ENCODE measurements at places on chromosomes 4 and X.

DNA sequence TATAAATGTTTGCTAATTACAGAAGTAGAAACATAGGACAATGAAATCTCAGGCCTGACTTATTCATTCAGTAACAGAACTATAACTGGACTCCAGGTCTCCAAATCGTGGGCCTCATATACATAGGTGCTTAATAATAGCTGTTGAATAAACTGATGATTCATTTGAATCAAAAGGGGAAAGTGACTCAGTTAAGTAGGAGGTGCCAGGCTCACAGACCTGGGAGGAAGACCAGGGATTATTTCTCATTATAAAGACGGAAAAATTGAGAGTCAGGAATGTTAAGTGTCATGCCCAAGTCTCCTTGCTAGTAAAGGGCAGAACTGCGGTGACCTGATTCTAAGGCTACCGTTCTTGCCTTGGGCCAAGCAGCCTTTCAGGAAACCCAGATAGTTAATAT lies 131.5 kb downstream of the HS3ST1 start:
- no peak for DNase-seq

- no peak for DNase-seq
Observed at GRCh38 chr4:54685810-54686209, 28.1 kb downstream of the KIT start.

DNA sequence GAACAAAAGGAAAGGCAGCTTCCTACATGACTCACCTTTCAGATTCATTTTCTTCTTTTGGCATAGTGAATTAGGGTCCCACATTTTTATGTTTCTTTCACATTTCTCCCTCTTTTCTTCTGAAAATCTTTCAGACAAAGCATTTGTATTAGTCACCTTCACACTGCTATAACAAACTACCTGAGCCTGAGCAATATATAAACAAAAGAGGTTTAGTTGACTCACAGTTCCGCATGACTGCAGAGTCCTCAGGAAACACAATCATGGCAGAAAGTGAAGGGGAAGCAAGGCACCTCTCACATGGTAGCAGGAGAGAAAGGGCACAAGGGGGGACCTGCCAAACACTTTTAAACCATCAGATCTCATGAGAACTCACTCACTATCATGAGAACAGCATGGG lies 36.9 kb downstream of the MAGEA9 start:
- no peak for DNase-seq

DNA sequence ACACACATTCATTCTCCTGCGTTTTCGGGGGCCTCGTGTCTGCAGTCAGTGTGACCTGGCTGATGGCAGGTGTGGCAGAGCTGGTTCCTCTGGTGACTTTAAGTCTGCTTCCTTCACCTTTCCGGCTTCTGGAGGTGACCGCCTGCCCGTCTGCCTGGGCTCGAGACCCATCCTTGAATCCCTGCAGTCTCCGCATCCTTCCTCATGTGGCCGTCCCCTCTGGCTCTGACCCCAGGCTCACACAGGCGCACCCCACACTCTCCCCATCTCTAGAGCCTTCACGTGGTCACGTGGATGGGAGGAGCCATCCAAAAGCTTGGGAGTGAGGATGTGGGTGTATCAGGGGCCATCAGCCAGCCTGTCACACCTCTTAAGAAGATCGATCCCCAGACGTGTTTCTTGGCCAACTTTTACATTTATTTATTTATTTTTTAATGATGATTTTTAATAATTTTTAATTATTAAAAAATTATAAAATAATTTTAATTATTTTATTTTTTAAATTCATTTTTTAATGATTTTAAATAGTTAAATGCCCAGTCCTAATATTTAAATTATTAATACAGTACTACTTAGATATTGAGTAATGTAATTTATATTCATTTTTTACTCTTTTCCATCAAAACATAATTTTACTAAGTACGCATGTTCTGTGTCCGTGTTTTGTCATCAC lies 20.9 kb downstream of the RGS12 start:
- DNase-seq = no peak

GRCh38 chrX:46967547-46967946 lies 55.3 kb downstream of the JADE3 start:
- peak; percentile 35 for DNase-seq

DNA sequence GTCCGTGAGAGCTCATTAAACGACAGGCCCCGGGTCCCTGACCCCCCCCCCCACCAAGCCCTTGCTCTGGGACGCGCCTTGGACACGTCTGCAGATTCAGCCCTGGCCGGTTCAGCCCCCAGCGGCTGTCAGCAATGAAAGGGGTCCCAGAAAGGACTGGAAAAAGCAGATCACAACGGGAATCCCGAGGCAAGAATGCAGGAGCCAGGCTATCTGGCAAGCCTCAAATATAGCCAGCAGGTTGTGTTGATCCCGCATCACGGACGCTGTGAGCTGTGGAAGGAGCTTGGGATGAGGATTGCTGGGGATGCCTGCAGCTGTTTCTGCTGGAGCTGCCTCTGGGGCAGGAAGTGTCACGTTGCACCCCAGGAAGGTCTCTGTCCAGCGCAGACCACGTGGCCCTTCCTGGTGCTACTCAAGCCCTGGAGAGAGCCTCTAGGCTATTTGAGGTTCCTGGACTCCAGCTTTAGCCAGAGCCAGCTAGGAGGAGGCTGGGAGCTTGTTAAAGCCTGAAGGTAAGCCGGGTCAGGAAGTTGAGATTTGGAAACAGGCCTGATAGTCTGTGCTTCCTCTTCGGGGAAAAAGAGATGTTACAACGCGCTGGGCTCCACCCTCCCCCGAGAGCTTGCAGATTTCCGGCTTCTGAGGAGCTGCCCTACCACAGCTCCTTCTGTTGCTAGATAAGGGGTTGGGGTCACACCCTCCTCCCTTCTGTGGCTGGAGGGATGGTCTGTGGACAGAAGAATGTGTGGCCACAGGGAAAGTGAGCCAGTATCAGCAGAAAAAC lies 19.3 kb upstream of the CSF2RA start:
- DNase-seq = peak; percentile 56

DNA sequence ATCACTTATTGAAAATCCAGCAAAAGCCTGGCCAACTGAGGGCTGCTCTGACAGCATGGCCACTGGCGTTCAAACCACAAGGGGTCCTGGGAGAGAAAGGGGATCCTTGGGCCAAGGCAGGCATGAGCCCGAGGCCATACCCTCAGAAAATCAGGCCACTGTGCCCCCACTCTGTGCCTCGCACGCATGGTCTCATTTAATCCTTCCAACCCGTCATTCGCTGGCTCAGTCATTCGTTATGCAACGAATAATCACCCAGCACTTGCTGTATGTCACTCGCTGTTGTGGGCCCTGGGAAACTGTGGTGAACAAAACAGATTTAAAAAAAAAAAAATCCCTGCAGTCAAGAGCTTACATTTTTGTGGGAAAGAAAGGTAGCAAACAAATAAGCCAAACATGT lies 112.7 kb downstream of the BCOR start:
- no peak for DNase-seq

DNA sequence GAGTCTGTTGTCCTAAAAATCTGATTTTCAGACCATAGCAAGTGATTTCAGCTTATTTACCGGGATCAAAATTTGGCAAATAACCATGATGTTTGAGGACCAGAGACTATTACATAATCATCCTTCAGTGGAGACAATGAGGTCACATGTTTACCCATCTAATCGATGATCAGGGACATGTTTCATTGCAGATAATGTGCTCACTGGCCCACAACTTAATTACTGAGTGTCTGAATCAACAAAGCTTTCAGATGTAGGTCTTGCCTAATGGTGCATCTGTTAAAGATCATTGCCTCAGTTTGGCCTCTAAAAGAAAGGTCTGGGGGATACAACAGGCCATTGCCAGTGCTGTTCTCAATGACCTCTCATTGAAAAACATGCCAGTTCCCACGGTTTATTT lies 42.8 kb upstream of the KLHL34 start:
- no peak for DNase-seq

- no peak for DNase-seq
Observed at GRCh38 chrX:132539611-132540010, 50.8 kb upstream of the MBNL3 start.

GRCh38 chr4:185744488-185744862 lies 67.5 kb downstream of the SORBS2 start:
- DNase-seq = no peak

DNA sequence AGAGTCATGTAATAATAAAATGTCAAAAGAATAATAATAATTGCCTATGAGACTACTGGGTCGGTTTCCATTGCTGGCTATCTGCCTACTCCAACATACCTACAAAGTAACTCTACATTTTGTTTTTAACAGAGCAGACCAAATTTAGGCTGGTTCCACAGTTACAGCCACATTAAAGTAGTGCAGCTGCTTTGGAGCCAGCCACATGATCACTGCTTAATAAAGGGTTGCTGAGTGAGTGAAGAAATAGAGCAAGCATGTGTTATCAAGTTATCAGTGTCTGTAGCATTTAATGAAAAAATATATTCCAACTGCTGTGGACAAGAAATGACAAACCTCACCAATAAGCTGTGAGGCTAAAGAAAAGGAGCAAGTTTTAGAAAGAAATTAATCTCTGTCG lies 782.3 kb downstream of the PCDH18 start:
- no peak for DNase-seq

DNA sequence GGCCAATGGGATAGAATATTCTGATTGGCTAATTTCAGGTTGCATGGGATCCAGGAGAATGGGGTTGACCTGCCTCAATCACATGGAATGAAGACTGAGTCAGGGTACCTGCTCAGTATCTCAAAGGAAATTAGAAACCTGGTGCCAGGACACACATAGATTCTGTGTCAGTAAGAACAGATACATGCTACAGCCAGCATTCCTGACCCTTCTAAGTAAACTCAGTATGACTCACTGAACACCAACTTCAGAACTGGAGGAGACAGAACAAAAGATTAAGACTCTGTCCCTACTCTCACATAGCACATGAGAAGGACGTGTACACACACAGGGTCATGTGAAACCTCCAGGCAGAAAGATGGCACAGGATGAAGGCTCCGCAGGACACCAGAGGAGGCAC lies 54.5 kb downstream of the FAM184B start:
- no peak for DNase-seq

GRCh38 chr4:107380836-107381438 lies 339.1 kb downstream of the PAPSS1 start:
- DNase-seq = no peak

DNA sequence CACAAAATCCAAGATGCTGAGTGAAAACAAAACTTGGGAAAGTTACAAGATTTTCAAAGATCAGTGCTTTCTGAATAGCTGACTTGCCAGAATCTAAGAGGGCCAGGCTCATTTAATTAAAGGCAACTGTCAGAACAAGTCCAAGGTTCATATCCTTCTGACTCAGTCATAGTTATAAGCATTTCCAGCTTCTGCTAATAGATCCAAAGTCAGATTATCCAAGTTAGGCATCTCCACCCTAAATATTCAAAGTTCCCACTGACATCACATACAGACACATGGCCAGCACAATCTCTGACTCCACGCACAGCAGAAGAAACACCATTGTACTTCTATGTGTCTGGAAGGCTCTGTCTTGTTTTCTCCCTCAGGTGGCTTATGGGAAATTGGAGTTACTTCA lies 41.8 kb downstream of the GASK1B start:
- DNase-seq = no peak

- no peak for DNase-seq
Observed at GRCh38 chrX:7889135-7889534, 38.1 kb downstream of the PNPLA4 start.

DNA sequence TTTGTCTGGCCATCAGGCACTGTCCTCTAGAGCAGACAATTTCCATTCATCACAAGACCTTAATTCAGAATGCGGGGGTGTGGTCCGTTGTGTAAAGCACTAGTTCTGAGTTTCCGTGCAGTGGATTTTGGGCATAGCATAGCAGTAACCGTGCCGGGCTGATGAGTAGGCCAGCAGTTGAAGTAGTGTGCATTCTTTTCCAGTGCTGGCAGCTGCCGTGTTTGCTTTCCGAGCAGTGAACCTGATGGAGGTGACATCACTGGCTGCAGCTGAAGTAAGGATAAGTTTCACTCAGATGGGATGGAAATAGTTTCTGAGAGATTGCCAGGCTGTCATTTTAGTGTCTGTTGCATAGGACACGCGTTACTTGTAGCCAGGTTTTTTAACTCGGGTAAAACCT lies 107.0 kb upstream of the STIM2 start:
- no peak for DNase-seq

All from stimulated activated CD4-positive, alpha-beta T cell treated with anti-CD3 and anti-CD28 coated beads, Interleukin-15, amount 100 ng/mL, for 24 hours (primary cell).